ENCODE measurements at places on chromosomes 11 and 22.

DNA sequence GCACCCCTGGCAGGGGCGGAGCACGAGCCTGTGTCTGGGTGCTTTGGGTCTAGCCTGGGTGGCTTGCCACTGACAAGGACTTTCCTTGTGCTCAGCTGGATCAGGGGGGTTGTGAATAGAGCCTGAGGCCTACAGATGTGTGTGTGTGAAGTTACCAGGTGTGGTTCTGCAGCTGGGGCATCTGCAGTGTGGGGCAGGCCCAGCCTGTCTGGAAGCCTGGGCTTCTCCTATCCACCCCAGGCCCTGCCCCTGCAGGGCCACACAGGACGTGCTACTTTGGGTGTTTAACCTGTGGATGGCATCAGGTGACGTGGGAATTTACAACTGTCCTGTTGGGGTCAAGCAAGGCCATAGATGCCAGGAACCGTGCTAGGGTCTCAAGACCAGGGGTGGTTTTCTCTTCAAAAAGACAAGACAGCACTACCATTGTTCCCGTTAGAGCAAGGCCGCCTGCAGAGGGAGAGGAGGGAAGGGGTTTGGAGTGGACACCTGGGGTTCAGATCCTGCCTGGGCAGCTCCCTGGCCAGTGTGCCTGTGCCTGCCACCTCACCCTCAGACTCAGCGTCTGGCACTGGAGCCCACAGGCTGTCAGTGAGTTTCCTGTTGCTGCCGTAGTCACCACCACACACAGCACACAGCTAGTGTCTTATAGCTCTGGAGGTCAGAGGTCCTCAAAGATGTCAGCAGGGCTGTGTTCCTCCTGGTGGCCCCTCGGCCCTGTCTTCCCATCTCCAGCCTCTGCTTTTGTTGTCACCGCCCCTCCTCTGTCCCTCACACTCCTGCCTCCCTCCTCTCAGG lies 31.6 kb downstream of the CTTN start:
- H3K4me3 ChIP-seq, result no peak overlapping the region
- no peaks in the 10 kb centered on the region for H3K27me3 ChIP-seq
- H3K36me3 ChIP-seq, result peaks cover 52% of the 10 kb centered on the region
- H3K4me1 ChIP-seq, result no peaks in the 10 kb centered on the region

DNA sequence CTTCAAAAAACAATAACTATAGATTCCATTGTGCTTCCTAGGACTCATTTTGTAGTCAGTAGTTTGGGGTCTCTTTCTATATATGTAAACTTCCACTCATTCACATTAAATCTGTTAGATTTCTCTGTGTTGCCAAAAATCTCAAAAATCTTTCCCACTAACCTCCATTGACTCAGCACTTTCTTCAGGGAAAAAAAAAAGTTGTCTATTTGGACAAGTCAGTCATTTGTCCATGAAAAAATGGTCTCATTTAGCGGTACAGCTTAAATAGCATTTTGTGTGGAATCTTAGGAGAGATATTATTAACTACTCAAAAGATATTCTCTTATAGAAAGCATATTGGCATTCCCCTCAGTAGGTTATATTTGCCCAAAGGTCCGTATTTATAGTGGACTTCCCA lies 81.9 kb downstream of the PPP2R1B start:
- DNase-seq, result no peak
- H3K27me3 ChIP-seq, result no peaks in the 10 kb centered on the region
- no peak overlapping the region for H3K27ac ChIP-seq
- H3K4me1 ChIP-seq, result no peaks in the 10 kb centered on the region
- no peak overlapping the region for H3K4me3 ChIP-seq

DNA sequence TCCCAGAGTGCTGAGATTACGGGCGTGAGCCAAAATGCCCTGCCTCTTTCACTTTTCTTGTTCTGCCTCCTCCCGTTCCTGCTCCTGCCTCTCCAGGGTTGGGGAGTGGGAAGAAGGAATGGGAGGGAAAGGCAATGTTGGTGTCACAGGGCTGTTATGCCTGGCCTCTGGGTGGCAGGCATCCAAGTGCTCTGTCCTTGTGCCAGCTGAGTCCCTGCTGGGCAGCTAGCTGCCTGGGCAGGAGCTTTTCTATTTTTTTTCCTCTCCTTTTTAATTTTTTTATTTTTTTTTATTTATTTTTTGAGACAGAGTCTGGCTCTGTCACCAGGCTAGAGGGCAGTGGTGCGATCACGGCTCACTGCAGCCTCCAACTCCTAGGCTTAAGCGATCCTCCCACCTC lies 4.1 kb upstream of the SAC3D1 start:
- no peak for DNase-seq
- no peak overlapping the region for H3K27ac ChIP-seq
- H3K4me3 ChIP-seq, result no peak overlapping the region
- no peaks in the 10 kb centered on the region for H3K27me3 ChIP-seq

DNA sequence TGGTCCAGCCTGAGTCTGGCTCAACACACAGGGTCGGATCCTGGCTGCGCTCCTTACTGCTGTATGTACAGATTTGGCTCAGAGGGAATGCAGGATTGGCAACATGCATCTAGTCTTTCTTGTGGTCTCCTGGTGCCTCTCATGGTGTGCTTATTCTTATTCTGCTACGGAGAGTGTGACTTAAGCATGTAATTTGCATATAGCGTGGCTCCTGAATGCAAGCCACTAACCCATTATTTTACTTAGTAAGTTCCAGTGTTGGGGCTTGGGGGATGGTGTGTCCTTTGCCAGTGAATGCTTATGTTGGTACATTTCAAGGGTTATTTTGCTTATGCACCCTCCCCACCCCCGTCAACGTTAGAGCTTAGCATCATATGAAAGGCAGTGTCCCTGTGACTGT lies 51.2 kb downstream of the PTPRJ start:
- H3K4me3 ChIP-seq, result no peak overlapping the region
- H3K36me3 ChIP-seq, result no peaks in the 10 kb centered on the region
- no peak overlapping the region for H3K27ac ChIP-seq

- no peaks in the 10 kb centered on the region for H3K27me3 ChIP-seq
- H3K4me3 ChIP-seq, result no peak overlapping the region
- H3K27ac ChIP-seq, result no peak overlapping the region
- no peaks in the 10 kb centered on the region for H3K36me3 ChIP-seq
- H3K4me1 ChIP-seq, result no peaks in the 10 kb centered on the region
These were observed 51.8 kb downstream of the TTC28 start for GRCh38 chr22:28627791-28628190.

DNA sequence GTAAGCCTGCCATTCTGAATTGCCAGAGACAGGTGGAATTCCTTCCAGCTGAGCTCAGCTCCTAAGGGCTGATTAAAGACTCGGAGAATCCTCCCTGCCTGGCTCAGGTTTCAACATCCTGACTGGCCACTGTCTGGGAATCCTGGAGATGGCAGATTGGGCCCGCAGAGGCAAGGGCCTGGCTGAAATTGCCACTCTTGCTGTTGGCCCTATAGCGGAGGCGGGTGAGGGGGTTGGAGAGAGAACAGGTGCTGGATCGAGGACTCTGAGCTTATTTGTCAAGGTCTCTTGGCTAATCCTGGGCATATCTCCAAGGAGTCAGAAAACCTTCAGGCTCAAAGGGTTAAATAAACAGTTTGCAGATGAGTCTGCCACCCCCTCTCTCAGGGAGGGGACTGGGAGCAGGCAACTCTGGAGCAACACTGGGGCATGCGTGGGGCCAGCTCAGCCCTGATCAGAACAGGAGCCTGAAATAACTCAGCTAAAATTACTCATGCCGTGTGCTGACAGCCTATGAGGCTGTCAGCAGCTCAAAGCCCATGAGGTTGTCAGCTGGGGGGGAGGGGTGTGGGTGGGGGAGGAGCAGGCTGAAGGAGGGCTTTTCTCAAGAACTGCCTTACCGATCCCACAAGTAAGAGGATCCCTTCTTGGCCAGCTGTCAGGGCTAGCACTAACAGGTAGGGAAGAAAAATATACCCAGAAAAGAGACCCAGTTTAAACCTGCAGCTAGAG lies 14.7 kb upstream of the MFRP start:
- peaks cover 40% of the 10 kb centered on the region for H3K4me1 ChIP-seq
- peak overlapping the region; percentile 91 for H3K27ac ChIP-seq
- no peaks in the 10 kb centered on the region for H3K27me3 ChIP-seq
- peaks cover 34% of the 10 kb centered on the region for H3K36me3 ChIP-seq

GRCh38 chr22:19454156-19454555 lies 6.6 kb upstream of the C22orf39 start:
- H3K4me3 ChIP-seq, result no peak overlapping the region
- H3K36me3 ChIP-seq, result peaks cover 26% of the 10 kb centered on the region
- H3K4me1 ChIP-seq, result no peaks in the 10 kb centered on the region
- no peaks in the 10 kb centered on the region for H3K27me3 ChIP-seq
- no peak for DNase-seq

GRCh38 chr22:21624120-21624879 lies 5.5 kb downstream of the YDJC start:
- no peak overlapping the region for H3K4me3 ChIP-seq
- DNase-seq, result no peak
- H3K27ac ChIP-seq, result peak overlapping the region; percentile 22
- H3K36me3 ChIP-seq, result no peaks in the 10 kb centered on the region
- H3K4me1 ChIP-seq, result peaks cover 40% of the 10 kb centered on the region

GRCh38 chr22:24471570-24471969 lies 23.6 kb upstream of the UPB1 start:
- H3K27me3 ChIP-seq, result no peaks in the 10 kb centered on the region
- H3K36me3 ChIP-seq, result no peaks in the 10 kb centered on the region
- H3K4me3 ChIP-seq, result no peak overlapping the region
- no peak for DNase-seq
- no peak overlapping the region for H3K27ac ChIP-seq

DNA sequence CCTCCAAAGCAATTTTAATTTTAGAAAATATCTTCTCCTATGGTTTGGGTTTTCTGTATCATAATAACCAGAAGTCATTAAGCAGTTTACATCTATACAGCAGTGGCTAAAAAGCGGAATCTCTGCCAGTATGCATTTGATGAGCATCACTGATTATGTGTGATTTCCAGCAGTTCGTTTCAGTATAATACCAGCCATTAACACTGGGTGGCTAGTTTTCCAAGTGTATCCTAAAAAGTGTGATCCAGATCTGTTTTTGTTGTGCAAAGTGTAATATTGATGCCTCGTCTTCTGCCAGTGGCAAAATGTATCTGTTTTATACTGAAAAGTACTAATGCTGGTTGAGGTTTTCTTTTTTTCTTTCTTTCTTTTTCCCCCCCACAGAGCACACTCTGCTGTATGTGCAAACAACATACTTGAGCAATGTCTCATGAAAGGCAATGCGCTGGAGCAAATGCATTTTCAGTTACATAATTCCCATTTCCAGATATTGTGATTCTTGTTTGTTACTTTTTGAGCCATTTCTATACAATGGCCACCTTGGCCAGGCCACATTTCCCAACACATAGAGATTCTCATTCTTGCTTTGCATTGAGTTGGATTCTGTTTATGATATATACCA lies 64.2 kb downstream of the SLC36A4 start:
- H3K27ac ChIP-seq, result no peak overlapping the region
- H3K4me3 ChIP-seq, result no peak overlapping the region
- DNase-seq, result no peak
- no peaks in the 10 kb centered on the region for H3K36me3 ChIP-seq

- H3K4me3 ChIP-seq, result no peak overlapping the region
- peaks cover 7% of the 10 kb centered on the region for H3K36me3 ChIP-seq
- H3K27ac ChIP-seq, result no peak overlapping the region
- no peak for DNase-seq
- no peaks in the 10 kb centered on the region for H3K4me1 ChIP-seq
These were observed 17.7 kb downstream of the DNAJC24 start for GRCh38 chr11:31387379-31387778.

DNA sequence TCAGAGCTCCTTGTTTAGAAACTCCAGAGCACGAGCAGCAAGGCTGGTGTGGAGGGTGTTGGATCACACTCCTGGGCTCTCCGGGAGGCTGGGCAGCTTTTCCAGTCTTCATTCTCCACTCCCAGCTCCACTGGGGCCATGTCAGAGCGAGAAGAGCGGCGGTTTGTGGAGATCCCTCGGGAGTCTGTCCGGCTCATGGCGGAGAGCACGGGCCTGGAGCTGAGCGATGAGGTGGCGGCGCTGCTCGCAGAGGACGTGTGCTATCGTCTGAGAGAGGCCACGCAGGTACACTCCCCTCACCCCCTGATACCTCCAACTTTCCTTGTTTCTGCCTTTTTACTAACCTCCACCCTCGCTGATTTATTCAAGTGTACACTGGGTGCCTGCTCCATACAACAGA lies 4.5 kb downstream of the TAF6L start:
- no peak for DNase-seq
- peaks cover 11% of the 10 kb centered on the region for H3K36me3 ChIP-seq
- no peak overlapping the region for H3K27ac ChIP-seq
- H3K27me3 ChIP-seq, result no peaks in the 10 kb centered on the region

DNA sequence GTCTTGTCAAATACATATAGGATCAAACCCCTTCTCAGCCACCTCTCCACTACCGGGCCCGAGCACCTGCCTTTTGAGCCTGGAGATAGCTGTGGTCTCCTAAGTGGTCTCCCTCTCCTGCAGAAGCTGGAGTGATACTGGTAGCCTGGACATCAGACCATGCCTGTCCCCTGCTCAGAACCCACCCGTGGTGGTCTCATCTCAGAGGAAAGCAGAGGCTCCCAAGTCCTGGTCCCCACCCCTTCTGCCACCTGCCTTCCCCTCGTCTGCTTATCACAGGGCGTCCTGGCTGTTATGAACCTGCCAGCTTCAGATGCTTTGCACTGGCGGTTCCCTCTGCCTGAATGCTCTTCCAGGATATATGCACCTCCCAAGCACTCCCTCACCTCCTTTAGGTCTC lies 50.5 kb upstream of the EIF3D start:
- no peaks in the 10 kb centered on the region for H3K36me3 ChIP-seq
- H3K4me1 ChIP-seq, result no peaks in the 10 kb centered on the region
- H3K27me3 ChIP-seq, result no peaks in the 10 kb centered on the region
- no peak for DNase-seq
- no peak overlapping the region for H3K4me3 ChIP-seq
- H3K27ac ChIP-seq, result no peak overlapping the region

GRCh38 chr11:7849018-7849417 lies 52.3 kb upstream of the OR5P2 start:
- no peaks in the 10 kb centered on the region for H3K36me3 ChIP-seq
- H3K4me3 ChIP-seq, result no peak overlapping the region
- H3K27ac ChIP-seq, result no peak overlapping the region
- no peaks in the 10 kb centered on the region for H3K27me3 ChIP-seq

DNA sequence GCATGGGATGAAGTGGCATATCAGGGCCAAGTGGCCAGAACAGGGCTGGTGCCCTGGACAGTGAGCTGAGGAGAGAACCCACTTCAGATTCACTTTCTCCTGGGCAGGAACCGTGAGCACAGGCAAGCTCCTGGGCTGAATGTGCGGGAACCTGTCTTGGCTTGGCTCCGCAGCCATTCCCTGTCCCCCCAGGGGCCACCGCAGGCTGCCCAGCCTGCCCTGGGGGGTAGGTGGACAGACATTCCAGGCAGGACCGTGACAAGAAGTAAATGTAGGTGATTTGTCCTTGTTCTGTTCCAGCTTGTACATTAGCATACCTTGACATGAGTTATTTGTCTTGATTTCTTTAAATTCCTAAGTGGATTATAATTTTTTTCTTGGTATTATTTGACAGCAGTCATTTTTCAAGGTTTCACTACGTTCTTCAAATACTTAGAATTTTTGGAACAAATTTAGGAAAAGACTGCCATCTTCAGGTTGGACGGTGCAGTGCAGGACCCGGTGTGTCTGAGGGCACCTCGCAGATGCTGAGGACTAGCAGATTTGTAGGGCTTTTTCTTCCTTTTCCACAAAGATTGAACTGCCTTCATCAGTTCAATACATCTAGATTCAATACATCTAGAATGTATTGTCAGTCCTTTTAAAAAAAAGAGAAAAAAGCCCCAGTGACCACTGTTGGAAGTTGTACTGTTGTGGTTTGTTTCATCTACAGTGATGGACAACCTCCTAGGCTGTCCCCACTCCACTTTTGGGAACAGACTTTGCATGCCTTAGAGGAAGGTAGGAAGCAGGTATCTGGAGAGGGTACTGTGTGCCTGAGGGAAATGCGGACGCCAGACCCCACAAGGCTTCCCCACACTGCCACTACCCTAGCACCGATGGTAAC lies 115.1 kb upstream of the RASSF10 start:
- H3K27ac ChIP-seq, result no peak overlapping the region
- H3K4me1 ChIP-seq, result peaks cover 4% of the 10 kb centered on the region
- H3K27me3 ChIP-seq, result no peaks in the 10 kb centered on the region
- no peaks in the 10 kb centered on the region for H3K36me3 ChIP-seq
- DNase-seq, result no peak
